ENCODE measurements at places on chromosomes 7 and 10.

DNA sequence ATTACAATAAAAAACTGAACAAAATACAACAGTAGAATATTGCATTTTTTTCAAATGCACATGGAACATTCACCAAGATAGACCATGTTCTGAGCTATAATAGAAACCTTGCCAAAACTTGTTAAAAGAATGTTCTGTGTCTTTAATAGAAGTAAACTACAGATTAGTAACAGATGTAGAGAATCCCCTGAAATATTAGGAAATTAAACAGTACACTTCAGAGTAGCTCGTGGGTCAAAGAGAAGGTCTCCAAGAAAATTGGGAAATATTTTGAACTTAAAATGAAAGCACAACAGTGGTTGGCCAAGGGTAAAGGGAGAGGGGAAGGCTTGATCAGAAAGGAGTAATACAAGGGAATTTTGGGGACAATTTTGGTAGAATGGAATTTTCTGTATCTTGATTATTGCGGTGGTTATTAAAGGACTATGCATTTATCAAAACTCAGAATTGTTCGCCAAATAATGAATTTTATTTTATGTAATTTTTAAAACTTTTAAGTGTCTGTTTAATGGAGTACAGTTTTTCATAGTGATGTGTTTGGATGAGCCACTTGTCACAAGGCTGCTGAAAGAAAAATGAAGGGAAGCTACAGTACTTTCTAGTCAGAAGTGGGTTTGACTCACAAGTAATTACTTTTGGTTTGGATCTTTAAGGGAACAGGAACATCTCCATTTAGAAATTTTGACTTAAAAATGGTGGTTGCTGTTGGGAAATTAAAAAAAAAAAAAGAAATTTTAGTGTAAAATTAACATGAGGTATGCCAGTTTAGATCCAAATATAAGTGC, 10.2 kb downstream of the PLEKHA8 start:
- DNase-seq, result no peak

GRCh38 chr7:42227541-42227935, 9.5 kb downstream of the GLI3 start:
- DNase-seq, result peak; percentile 23

GRCh38 chr10:680745-681144, 8.7 kb downstream of the DIP2C start:
- DNase-seq, result no peak

- DNase-seq, result no peak
Observed at GRCh38 chr10:52961323-52961722, 188.7 kb upstream of the MBL2 start.

- no peak for DNase-seq
Observed at GRCh38 chr10:56068473-56069263, 292.4 kb downstream of the ZWINT start.
